SK-N-MC (cell line): ENCODE measurements at places on chromosomes 12 and 14.

DNA sequence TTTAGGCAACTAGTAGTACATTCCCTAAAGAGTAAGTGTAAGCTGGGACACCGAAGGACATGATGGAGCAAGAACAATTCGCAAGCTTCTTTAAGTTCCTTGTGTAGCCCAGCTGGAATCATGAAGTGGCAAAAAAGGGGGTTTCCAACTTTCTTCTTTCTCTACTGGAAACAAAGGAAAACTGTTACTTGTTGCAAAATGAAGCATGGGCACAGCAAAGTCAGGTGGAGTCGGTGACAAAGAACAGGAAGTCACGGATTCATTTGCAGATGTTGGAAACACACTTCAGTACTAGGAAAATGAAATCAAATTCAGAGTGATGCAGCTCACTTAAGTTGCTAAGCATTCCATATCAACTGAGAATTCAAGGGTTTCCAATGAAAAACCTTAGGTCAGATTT is 706.9 kb upstream of the STXBP6 start:
- DNase-seq: no peak

DNA sequence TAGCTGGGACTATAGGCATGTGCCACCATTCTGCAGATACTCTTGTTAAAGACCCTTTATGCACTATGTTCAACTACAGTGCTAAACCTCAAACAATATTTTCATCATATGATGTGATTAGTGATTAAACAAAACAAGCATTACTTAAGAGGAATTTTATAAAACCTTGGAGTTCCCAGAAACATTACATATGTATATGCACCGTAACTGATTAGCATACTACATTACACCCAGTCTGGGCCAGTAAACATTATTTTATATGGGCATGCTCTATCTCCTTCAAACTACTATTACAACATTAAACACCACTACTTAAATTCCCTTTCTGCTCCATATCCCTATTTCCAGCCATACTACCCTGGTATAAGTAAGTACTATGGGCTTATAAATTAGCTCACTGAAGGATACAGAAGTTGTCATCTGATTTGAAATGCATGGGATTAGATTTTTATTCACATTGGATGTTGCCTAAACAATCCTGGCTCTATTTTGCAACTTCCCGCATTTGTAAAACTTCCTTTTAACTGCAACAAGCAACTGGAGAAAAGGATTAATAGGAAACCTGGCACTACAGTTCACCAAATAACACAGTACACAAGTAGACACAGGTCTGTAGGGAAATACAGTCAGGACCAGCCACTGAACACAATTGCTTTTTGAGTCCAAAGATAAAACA is 205.8 kb downstream of the MED13L start:
- DNase-seq: no peak

- DNase-seq: no peak
These were observed 111.3 kb downstream of the SYNE2 start for GRCh38 chr14:63964113-63964512.

- DNase-seq: no peak
These were observed at the start of gene PPM1H for GRCh38 chr12:62934799-62935674. Gene PPM1H (minus strand): TSS chr12:62935150. CDS start chr12:62934736, 414 bp downstream.

GRCh38 chr14:69259527-69260189 is at the start of gene GALNT16:
Gene GALNT16 (plus strand): TSS chr14:69260158. CDS start chr14:69260291, 133 bp downstream.
- DNase-seq: no peak
